ENCODE measurements at places on chromosomes 7 and 10.

- no peak for DNase-seq
Measured at GRCh38 chr7:95784796-95785195, 12.4 kb downstream of the DYNC1I1 start.

GRCh38 chr7:925601-926000 lies 28.9 kb downstream of the ADAP1 start:
- DNase-seq: peak; percentile 69

DNA sequence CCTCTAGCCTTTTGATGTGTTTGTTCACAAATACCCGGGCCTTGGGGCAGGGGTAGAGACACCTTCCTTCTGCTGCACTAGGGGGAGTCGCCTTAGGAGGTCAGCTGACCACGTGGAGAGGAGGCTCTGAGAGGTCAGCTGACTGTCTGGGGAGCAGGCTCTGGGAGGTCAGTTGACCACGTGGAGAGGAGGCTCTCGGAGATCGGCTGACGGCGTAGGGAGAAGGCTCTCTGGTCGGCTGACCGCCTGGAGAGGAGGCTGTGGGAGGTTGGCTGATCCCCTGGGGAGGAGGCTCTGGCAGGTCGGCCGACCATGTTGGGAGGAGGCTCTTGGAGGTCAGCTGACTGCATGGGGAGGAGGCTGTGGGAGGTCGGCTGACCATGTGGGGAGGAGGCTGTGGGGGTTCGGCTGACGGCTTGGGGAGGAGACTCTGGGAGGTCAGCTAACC lies 59.6 kb upstream of the LYZL1 start:
- no peak for DNase-seq

DNA sequence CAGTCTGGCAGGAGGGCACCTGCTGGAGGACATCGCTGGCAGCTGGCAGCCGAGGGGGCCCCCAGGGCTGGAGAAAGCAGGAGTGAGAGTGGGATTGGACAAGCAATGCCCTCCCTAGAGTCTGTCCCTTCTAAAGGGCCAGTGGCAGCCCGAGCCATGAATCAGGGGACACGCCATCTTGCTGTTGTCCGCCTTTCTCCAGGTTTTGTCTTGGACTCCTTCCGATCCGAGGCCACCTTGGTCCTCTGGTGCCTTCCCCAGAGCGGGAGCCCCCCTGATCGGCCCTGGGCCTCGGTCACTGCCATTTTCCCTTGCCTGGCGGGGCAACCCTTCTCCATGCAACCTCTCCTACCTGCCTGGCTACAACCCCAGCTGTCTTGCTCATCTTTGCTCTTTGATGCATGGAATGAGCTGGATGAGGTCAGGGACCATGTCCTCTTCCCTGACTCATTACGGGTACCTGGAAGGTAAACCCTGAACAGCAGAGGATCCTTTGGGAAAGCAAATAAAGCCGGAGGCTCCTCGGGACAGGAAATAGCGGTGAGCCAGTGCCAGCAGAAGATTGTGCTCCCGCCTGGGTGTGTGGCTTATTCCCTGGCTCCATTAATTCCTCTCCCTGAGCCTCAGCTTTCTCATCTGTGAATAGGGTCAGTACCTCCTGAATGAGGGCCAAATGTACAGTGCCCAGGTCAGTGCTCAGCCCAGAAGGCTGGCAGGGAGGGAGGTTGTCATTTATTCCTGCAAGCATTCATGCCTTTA lies 112.0 kb downstream of the GRK5 start:
- no peak for DNase-seq

GRCh38 chr7:29309041-29309854 lies 114.7 kb downstream of the CHN2 start:
- DNase-seq: no peak

DNA sequence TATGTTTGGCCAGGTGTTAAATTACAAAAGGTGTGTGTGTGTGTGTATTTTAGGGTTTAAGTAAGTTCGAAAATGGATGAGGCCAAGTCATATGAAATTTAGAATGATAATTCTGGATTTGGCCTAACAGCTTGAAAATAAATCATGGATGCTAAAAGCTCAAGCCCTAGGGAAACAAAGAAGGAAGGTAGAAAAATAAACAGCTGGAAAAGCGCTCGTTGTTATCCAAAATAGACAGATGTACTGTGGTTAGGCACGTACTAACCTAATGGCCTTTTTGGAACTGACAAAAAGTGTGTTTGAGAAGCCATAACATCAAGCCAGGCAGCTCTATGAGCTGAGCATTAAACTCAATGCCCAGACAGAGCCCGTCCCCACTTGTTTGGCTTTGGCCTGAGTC lies 17.5 kb upstream of the PALS2 start:
- DNase-seq: no peak

DNA sequence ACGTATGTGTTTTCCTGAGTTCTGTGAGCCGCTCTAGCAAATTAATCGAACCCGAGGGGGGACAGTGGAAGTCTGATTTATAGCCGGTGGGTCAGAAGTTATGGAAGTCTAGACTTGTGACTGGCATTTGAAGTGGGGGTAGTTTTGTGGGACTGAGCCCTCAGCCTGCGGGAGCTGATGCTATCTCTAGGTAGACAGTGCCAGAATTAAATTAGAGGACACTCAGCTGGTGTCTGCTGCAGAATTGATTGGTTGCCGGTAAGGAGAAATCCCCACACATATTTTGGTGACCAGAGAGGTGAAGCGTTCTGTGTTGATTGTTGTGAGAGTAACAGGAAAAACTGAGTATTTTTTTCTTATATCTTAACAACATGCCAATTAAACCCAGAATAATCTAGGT lies 143.8 kb upstream of the ADCY1 start:
- no peak for DNase-seq

DNA sequence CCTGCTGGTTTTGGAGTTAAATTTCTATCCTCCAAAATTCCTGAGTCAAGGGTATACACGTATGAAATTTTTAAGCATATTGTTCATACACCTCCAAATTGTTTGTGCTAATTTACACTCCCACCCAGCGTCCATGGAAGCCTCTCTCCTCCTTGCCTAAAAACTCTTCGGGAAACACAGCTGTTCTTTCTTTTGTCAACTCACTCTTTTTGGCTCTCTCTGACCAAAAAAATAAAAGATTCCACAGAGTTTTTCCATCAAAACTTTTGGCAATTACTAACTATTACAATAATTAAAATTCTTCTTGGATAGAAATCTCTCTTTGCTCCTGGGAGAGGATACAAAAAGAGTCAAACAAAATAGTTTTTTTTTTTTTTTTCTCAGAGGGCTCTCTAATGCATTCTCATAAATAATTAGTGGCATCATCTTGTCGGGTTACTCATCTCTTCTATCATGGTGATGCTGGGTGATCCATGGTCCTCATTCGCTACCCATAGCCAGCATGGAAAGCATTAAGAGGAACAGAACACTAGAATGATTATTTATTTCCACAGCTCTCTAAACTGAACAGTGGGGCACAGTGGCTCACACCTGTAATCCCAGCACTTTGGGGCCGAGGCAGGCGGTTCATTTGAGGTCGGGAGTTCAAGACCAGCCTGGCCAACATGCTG lies 310.7 kb downstream of the SFMBT2 start:
- no peak for DNase-seq

- no peak for DNase-seq
Measured at GRCh38 chr10:90784771-90785170, 73.1 kb downstream of the HTR7 start.

GRCh38 chr10:60209874-60210570 lies 179.7 kb downstream of the ANK3 start:
- DNase-seq: no peak

DNA sequence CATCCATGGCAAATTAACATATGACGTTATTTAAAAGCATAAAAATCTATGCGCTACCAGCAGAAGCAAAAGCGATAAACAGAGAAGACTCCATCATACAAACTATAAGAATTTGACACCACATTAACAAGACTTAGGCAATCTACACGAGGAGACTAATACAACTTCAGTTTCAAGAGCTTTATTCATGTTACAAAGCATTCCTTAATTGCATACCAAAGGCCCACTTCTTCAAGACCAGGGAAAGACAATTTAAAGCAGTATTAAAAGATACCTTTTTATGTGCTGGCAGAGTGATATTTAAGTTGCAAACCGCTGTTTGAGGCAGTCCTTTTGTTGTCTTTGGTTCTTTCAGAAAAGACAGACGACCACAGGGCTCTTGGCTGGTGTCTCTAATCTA lies 176.0 kb upstream of the CCDC6 start:
- no peak for DNase-seq

DNA sequence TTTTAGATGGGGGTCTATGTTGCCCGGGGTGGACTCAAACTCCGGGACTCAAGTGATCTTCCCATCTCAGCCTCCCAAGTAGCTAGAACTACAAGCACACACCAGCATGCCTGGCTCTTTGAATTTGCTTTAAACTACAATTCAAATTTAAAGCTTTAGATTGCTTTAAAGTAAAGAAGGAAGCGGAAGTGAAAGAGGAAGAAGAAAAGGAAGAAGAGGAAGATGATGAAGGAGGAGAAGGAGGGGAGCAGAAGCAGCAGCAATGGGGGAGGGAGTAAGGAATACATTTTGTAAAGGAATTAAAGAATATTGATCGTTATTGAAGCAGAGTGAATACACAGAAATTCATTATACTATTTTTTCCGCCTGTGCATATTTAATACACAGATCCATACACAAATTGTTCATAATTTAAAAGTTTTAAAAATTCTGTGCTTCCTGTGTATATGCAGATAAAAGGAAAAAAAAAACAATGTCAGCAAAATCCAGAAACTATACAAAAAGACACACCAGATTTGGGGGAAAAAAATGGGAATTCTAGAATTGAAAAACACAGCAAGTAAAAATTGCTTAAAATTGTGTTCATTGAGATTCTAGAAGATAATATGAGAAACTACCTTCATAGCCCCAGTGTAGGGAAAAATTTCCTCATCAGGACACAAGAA lies 60.8 kb upstream of the KCNMA1 start:
- DNase-seq: no peak

DNA sequence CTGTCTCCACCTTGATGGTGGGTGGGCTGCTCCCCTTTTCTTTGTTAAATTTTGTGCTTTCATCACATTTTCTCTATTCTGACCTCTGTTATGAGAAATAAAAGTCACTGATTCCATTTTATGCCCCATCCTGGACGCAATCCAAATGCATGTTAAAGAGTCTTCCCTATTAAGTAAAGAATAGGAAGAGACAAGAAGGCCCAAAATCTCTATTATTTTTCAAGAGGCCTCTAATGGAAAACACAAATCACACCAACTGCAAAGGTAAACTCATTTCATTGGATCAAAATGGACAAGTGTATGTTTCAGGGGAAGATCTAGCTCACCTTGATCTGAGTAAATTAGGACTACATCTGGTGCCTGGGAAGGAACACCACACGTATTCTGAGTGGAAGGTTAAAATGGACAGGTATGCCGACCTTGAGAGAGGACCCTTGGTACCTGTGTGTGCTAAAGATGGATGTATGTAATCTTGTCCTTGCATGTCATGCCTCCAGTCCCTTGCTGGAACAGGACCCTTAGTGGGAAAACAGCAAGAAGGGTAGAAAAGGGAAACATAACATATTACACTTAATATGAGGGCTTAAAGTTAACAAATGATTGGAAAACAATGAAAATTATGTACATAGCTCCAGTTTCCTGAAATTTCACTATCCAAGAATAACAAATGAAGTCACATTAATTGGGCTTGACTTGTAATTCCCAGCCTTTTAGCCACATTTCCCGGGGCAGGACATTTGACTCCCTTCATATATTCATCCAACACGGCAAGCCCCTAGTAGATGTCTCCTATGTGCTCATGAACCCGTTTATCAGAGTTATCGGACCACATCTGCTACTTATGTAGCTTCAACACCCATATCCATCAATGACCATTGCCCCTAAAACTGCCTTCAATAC lies 7.6 kb downstream of the IFIT2 start:
- DNase-seq: no peak

DNA sequence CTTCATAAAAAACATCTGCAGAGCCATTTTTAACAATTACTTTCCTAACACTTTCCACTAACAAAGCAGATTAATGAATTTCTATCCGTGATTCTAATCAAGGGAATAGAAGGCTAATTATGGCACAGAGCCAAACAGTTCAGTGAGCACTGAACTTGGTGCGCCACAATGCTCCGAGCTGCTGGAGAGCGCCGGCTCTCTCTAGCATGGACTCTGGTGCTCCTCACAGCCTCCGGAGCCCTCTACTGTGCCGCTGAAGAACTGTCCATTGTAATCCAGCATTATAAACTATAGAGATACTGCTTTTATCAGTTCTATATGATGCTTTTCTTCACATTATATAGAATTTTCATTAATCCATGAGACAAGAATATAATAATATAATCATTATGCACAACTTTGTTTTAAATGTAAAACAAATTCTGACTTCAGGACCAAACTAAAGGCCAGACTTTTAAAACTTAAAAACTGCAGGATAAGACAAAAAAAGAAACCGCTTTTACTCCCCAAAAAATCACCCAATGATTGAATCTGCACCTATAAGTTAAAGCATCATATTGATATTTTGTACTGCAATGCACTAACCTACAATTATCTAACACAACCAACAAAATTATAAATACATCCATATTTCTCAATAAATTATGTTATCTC lies 123.6 kb downstream of the RNF32 start:
- peak; percentile 13 for DNase-seq

Data from nucleus accumbens (tissue), 56 donors.